ENCODE measurements at places on chromosomes 5 and 9.

GRCh38 chr9:120765910-120766425 lies 27.2 kb downstream of the FBXW2 start:
- DNase-seq, result no peak

DNA sequence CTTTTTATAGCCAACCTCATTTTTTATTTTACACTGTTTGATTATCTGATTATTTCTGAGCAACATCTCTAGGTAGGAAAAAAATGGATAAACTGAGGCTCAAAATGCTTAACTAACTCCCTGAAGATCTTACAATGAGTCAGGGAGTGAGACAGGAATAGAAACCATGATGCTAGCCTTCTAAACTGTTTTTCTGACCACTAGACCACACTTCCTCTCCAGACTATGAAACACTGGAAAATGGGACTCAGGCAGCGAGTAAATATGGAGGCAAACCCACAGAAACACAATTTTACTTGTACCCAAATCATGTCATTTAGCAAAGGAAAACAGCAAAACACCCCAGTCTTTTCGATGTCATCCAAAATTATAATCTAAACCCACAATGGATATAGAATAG lies 129.9 kb upstream of the ANKH start:
- no peak for DNase-seq

DNA sequence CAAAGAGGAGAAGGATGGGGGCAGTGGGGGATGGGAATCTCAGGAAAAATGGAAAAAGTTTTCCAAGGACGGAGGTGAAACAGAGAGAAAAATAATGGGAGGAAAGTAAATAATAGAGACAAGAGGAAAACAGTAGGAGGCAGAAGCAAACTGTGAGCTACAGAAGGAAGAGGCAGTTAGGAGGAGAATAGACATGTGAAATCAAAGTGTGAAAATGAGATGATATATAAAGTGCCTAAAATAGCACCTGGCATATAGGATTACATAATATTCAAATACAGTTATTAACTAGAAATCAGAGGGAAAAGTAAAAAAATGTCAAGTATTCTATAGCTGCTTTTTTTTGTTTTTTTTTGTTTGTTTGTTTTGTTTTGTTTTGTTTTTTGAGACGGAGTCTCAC lies 44.0 kb upstream of the PLIN2 start:
- DNase-seq, result no peak

- DNase-seq, result no peak
Observed at GRCh38 chr9:27086818-27087680, 22.0 kb upstream of the TEK start.

DNA sequence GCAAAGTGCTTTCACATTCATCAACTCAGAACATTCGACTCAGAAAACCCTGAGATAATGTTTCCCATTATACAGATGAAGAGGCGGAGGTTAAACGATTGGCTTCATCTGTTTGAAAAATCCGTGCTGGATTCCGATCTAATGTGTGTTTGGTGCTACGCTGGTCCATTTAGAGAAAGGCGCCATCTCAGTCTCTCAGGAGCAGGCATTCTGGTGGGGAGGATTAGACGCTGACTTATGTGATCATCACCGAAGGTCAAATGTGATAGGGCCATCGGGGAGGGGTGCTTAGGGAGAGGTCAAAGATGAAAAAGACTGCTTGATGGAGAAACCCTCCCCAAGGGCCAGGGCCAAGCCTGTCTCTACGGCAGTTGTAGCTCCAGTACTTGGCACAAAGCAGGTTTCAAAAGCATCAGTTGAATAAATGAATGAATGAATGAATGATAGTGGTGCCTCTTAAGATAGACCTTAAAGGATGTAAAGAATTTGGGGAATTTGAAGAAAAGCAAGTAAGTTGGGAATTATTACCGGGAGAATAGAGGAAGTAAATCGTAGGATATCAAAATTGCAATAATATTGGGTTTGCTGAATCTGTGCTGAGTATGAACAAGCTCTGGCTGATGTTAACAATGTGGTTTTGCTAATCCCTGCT lies 160.6 kb upstream of the SHB start:
- DNase-seq, result no peak

Measured in activated T-helper 1 cell treated with anti-CD3 and anti-CD28 coated beads, Interleukin-2, amount 50 U/mL, for 16 hours (primary cell).